Memory B cell (primary cell): ENCODE measurements at places on chromosomes 16 and 17.

- DNase-seq = no peak
These were observed 44.6 kb upstream of the MAP3K14 start for GRCh38 chr17:45361451-45361850.

GRCh38 chr16:18582902-18583301, 21.0 kb upstream of the NOMO2 start:
- no peak for DNase-seq

GRCh38 chr17:57889892-57890856, 40.3 kb upstream of the MRPS23 start:
- DNase-seq = no peak

DNA sequence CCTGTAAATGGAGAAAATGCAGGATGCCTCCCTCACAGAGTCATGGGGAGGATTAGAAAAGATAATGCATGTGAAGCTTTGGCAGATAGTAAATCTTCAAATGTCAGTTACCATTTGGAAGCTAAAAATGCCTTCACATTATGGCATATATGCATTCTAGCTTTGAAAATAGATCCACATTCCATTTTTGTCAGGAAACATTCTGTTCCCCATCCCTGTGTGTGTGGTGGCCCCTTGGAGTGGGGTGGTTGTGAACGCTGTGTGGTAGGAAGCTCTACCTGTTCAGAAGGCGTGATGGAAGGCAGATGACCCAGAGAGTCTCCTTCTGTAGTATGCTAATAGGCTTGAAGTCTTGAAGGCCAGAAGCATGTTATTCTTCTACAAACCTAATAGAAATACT, 242.0 kb downstream of the HAPSTR1 start:
- no peak for DNase-seq

GRCh38 chr17:73749337-73749823, 105.1 kb upstream of the SDK2 start:
- no peak for DNase-seq
